ENCODE measurements at places on chromosomes 1 and 21.

GRCh38 chr1:57599236-57599994, 175.6 kb upstream of the DAB1 start:
- DNase-seq, result no peak

DNA sequence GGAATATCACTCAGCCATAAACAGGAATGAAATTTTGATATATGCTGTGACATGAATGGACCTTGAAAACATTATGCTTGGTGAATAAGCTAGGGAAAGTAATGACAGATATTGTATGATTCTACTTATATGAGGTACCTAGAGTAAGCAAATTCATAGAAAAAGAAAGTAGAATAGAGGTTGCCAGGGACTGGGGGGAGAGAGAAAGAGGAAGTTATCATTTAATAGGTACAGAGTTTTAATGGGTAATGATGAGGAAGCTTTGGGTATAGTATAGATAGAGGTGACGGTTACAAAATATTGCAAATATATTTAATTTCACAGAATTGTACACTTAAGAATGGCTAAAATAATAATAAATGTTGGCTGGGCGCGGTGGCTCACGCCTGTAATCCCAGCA, 31.2 kb upstream of the ENSA start:
- DNase-seq, result no peak

- peak; percentile 65 for DNase-seq
Measured at GRCh38 chr1:201450721-201451291, 18.2 kb downstream of the PHLDA3 start.

DNA sequence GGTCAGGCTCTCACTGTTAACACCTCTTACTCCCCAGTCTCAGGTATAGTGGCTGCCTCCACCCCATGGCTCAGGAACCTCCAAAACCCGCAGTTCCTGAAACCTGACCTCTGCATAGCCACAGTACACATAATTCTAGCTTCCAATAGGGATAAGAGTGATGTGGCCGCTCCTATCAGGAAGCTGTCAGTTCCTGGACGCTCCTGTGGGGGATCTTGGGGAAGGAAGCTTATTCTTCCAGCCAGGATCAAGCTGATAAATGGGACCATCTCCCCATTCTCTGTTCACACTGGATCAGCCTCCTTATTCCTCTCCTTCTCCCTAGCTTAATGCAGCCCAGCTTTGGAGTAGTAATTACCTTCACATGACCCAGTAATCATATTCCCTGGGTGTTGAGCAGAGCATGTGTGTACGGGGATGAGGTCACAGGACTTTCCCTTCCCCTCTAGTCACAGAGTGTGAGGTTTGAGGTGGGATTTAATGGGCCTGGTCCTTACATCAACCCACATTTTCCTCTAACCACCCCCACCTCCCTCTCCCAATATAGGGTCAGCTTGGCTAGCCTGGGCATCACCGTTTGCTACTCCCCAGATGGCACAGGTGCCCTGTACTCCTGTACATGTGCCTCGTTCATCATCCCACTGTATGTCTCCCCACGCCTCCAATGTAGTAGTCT, 7.0 kb upstream of the POU3F1 start:
- DNase-seq, result no peak

GRCh38 chr1:116218922-116219321, 107.7 kb downstream of the MAB21L3 start:
- DNase-seq, result no peak

- DNase-seq, result no peak
Measured at GRCh38 chr1:89262643-89263042, 10.0 kb downstream of the GBP5 start.

DNA sequence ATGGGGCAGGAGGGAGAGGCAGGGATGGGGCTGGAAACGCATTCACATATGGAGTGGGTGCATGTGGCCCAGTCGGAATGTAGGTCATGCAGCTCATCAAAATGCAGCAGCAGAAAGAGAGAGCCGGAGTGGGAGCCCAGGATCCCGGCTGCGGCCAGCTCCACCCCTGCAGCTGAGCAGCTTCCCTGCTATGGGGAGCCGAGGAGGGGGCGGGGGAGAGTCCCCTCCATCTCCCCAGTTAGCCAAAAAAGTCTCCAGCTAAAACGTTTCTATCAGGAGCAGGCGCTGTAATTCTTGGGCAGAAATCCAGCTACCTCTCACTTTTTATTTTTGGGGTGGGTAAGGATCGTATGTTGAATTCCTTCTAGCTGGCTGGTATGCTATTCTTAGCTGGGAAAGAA, 39.7 kb downstream of the MRPL37 start:
- no peak for DNase-seq

DNA sequence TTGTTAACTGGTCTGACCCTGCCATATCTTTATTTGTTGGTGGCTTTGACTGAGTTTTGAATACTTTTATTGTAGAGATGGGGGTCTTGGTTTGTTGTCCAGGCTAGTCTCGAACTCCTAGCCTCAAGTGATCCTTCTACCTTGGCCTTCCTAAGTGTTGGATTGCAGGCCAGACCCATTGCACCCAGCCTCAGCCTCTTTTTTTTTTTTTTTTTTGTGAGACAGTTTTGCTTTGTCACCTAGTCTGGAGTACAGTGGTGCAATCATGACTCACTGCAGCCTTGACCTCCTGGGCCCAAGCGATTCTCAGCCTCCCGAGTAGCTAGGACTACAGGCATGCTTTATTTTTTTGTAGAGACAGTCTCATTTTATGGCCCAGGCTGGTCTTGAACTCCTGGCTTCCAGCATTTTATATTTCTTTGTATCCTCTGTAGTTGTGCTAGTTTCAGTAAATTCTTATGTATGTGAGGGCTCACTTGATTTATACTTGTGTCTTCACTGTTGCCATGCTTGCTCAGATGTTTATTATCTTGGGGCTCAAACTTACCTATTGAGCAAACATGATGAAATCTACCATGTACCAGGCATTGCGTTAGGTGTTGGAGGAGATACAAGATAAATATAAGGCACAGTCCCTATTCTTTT, 24.1 kb downstream of the THRAP3 start:
- DNase-seq, result no peak

DNA sequence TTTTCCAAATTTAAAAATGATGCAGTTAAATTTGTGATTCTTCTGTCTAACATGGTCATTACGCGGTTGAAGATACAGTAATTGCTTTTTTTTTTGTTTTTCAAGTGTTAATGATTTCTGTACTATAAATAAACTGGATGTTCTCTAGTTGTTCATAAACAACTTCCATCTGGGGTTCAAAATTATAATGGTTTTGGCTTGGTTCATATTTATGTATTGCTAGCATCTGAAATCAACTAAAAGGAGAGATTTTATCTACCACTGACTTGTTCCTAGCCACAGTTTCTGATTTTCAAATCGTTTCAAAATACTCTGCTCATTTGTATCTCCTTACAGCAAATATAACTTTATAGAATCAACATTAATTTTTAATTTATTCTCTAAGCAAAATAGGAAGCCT, 35.2 kb upstream of the PLPPR4 start:
- peak; percentile 1 for DNase-seq

DNA sequence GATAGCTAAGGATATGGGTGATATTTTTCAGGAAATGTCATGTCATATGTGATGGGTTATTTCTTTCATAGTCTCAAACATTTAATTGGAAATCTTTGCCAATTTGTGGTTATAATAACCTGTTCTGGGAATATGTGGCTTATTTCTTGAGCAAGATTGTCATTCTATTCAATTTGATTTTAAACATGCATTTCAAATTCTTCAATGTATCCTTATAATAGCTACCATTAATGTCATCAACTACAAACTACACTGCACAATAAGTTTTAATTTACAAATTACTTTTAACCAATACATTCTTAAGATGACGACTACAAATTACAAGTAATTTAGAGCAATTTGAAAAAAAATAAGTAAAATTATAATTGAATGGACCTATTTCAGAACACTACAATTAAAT, 164.9 kb downstream of the BRINP3 start:
- no peak for DNase-seq

- DNase-seq, result no peak
Measured at GRCh38 chr1:235650341-235651169, 971 bp upstream of the GNG4 start.

DNA sequence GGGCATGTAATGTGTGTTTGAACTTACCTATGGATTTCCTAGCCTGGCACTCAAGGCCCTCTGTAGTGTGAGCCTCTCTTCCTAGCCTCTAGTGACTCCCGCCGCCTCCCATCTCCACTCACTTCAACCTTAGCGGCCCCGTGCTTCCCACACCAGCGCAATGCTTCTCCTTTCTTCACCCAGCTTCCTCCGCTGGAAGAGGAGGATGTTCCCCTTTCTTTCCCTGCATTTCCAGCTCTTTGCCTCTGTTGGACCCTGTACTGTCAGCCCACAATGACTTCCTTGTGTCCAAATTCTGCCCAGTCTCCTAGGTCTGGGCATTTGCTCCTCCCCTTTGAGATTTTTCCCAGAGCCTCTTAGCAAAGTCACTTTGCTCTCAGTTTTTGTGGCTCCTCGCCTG, 138.1 kb upstream of the IRF2BP2 start:
- no peak for DNase-seq

DNA sequence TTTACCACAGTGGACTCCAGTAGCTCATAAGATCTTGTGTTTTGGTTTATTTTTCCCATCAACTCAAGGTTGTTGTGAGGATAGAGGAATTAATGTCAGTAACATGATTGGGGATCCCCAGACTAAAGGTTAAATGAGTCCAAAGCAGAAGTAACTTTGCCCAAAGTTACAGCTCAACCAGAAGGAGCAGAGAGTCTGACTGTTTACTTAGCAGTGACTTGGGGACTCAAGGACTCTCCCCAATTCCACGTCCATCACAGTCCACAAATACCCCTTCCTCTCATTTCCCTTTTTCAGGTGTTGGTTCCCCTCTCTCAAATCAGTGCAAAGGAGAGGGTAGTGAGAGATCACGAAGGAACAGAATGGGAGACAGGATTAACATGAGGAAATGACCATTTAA, 4.0 kb upstream of the ETV3 start:
- no peak for DNase-seq

GRCh38 chr1:43875331-43875730, 58.3 kb upstream of the ARTN start:
- DNase-seq, result no peak

GRCh38 chr1:221454096-221454495, 287.8 kb downstream of the DUSP10 start:
- no peak for DNase-seq

All from hippocampal formation (tissue), 2 donors.